ENCODE measurements at places on chromosomes 7 and 10. TPM values are rescaled to one million over a fixed set of nuclear protein-coding genes. Genes with fewer than 3 reads are reported as not detected.

SPDYE6 gene
- not detected for total RNA-seq

DTX2 gene
- 34.3 TPM for total RNA-seq

DNA sequence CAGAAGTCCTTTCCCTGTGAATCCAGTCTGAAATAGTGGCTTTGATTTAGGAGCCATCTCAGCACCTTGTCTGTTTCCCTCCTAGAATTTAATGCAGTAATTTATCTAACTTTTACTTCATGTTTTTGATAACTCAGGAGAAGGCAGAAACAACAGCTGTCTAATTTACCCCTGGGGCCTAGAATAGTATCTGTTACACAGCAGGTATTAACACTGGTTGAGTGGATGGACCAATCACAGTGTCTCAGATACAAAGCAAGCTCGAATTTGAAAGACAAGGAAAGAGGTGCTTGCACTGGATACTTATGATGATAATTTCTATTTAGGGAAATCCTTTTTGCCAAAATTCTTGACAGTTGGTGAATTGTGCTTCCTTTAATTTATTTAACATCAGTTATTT lies 23.4 kb downstream of the CHRM2 start:
- no peaks in the 10 kb centered on the region for H3K27me3 ChIP-seq
- H3K27ac ChIP-seq: no peak overlapping the region
- no peak for DNase-seq
- H3K4me1 ChIP-seq: no peaks in the 10 kb centered on the region
- H3K4me3 ChIP-seq: no peak overlapping the region
- peaks cover 5% of the 10 kb centered on the region for H3K36me3 ChIP-seq

DNA sequence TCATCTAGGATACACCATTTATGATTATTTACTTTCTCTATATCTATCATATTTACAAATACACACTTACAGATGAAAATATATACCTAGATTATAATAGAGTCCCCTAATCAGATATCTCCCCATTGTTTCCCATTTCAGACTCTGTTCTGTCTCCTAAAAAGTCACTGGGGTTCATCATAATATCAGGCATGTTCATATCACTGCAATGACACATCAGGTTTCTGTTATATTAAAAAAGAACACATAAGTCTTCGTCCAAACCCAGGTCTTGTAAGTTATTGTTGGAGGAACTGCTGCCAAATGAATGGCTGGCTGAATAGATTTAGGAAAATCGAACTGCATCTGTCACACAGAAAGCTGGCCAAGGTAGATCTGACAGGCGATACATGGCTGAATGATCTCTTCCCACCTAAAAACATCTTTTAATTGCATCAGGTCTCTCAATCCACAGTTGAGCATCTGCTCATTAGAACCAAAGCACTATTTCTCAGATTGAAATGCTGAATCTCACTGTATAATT lies 178.7 kb downstream of the CACNA2D1 start:
- no peaks in the 10 kb centered on the region for H3K4me1 ChIP-seq
- H3K27me3 ChIP-seq: no peaks in the 10 kb centered on the region
- no peaks in the 10 kb centered on the region for H3K36me3 ChIP-seq
- H3K4me3 ChIP-seq: no peak overlapping the region
- DNase-seq: no peak

DNA sequence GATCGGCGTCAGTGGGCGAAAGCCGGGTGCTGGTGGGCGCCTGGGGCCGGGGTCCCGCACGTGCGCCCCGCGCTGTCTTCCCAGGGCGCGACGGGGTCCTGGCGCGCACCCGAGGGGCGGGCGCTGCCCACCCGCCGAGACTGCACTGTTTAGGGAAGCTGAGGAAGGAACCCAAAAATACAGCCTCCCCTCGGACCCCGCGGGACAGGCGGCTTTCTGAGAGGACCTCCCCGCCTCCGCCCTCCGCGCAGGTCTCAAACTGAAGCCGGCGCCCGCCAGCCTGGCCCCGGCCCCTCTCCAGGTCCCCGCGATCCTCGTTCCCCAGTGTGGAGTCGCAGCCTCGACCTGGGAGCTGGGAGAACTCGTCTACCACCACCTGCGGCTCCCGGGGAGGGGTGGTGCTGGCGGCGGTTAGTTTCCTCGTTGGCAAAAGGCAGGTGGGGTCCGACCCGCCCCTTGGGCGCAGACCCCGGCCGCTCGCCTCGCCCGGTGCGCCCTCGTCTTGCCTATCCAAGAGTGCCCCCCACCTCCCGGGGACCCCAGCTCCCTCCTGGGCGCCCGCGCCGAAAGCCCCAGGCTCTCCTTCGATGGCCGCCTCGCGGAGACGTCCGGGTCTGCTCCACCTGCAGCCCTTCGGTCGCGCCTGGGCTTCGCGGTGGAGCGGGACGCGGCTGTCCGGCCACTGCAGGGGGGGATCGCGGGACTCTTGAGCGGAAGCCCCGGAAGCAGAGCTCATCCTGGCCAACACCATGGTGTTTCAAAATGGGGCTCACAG lies 1.1 kb downstream of the EGFR start:
- DNase-seq: no peak
- no peak overlapping the region for H3K27ac ChIP-seq
- no peaks in the 10 kb centered on the region for H3K4me1 ChIP-seq
- H3K4me3 ChIP-seq: peak overlapping the region; percentile 25

DNA sequence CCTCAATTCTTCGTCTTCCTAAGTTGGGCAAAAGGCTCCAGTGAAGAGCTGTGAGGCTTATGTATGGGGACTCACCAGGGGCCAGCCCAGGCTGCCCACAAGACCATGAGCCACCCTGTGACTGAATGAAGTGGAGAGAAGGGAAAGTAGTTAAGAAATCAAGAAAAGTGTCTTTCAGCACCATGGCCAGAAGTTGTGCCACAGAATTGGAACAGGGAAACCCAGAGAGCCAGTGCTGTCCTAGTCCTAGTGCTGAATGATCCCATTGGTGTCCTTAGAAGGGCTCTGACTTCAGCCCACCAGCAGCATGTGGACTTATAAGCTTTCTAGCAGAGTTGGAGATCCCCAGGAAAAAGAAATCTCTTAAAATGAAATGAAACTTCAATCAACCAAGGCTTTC lies 37.0 kb upstream of the CCSER2 start:
- peaks cover 19% of the 10 kb centered on the region for H3K4me1 ChIP-seq
- H3K27ac ChIP-seq: no peak overlapping the region
- no peaks in the 10 kb centered on the region for H3K36me3 ChIP-seq
- H3K27me3 ChIP-seq: no peaks in the 10 kb centered on the region
- no peak overlapping the region for H3K4me3 ChIP-seq

DNA sequence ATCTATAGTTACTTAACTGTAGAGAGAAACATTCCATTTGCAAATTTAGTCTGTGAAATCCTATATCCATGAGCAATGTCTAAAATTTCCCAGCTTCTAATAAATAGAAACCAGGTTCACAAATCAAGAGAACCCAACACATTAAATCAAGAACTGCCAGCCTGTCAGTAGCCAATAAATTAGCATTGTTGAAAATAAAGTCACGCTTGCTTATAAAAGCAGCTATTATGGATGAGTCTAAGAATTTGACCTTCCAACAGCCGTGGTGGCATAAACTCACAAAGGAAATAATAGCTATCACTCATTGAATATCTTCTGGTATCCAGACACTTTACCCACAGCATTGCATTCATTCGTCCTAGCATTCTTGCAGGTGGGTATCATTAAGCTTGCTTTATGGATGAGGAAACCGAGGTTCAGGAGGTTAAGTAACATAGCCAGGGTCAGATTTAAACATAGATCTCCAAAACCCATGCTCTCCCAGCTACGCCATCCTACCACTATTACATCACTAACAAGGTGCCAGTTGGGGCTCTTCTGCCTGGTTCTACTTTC lies 260.1 kb upstream of the YAE1 start:
- DNase-seq: no peak
- no peaks in the 10 kb centered on the region for H3K4me1 ChIP-seq
- H3K4me3 ChIP-seq: no peak overlapping the region
- peaks cover 11% of the 10 kb centered on the region for H3K27me3 ChIP-seq
- no peak overlapping the region for H3K27ac ChIP-seq
- no peaks in the 10 kb centered on the region for H3K36me3 ChIP-seq

DNA sequence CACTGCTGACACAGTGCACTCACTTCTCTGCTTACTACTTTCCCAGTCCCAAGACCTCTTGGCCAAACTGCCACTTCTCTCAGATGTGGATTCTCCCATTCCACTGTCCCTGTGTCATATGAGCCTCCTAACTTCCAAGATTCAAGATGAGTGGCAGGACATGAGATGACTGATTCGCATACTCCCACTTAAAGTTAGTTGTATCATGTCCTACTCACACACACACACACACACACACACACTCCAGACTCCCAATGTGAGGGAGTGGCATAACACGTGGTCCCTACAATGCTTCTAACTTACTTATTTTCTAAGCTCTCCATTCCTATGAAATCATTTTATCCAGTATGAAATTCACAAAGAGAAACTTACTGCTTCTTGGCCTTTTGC lies 67.0 kb upstream of the CAV2 start:
- no peaks in the 10 kb centered on the region for H3K4me1 ChIP-seq
- no peak overlapping the region for H3K27ac ChIP-seq
- H3K27me3 ChIP-seq: peaks cover 9% of the 10 kb centered on the region
- no peaks in the 10 kb centered on the region for H3K36me3 ChIP-seq

GRCh38 chr10:21516242-21517131 lies 9.0 kb downstream of the SKIDA1 start:
- H3K27me3 ChIP-seq: peaks cover 76% of the 10 kb centered on the region
- H3K4me1 ChIP-seq: peaks cover 32% of the 10 kb centered on the region
- peak overlapping the region; percentile 84 for H3K4me3 ChIP-seq
- no peak for DNase-seq

- no peak overlapping the region for H3K4me3 ChIP-seq
- H3K27me3 ChIP-seq: no peaks in the 10 kb centered on the region
- H3K36me3 ChIP-seq: no peaks in the 10 kb centered on the region
- no peak for DNase-seq
- no peak overlapping the region for H3K27ac ChIP-seq
Observed at GRCh38 chr10:9800571-9800970, 1217.1 kb upstream of the CELF2 start.

Measured in natural killer cell treated with Interleukin-12 subunit alpha and Interleukin-12 subunit beta and Interleukin-15 and Interleukin-18, amount 100 ng/mL, for 72 hours (primary cell).